Left lung (tissue), 14 donors: ENCODE measurements at places on chromosomes 3 and 15.

- peaks cover 7% of the 10 kb centered on the region for H3K27me3 ChIP-seq
- H3K4me3 ChIP-seq: no peak overlapping the region
- no peak overlapping the region for H3K27ac ChIP-seq
- peaks cover 3% of the 10 kb centered on the region for H3K4me1 ChIP-seq
- no peak for DNase-seq
These were observed 31.7 kb downstream of the FRMD5 start for GRCh38 chr15:44163370-44163769.

DNA sequence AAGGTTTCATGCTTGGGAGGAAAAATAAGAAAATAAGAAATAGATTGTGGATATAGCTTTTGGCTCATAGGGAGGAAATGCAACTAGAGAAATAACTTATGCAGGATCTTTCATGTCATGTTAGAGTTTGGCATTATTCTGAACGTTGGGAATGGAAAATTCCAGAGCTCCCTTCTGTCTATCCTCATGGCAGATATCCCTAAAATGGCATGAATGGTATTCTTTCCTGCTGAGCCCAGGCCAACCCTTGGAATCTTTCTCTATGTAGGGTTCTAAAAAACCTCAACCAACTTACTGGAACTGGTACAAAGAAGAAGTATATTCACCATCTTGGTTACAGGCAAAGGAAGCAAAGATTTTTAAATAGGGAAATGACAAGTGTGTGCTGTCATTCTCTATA is 212.5 kb downstream of the CHST2 start:
- H3K27ac ChIP-seq: no peak overlapping the region
- DNase-seq: no peak
- no peak overlapping the region for H3K4me3 ChIP-seq

DNA sequence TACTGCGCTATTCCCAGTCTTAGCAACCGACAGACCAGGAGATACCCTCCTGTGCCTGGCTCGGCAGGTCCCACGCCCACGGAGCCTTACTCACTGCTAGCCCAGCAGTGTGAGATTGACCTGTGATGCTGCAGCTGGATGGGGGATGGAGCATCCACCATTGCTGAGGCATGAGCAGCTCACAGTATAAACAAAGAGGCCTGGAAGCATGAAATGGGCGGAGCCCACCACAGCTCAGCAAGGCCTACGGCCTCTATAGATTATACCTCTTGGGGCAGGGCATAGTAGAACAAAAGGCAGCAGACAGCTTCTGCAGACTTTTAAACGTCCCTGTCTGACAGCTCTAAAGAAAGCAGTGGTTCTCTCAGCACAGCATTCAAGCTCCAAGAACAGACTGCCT is 160.3 kb downstream of the ANXA2 start:
- peaks cover 9% of the 10 kb centered on the region for H3K27me3 ChIP-seq
- H3K27ac ChIP-seq: no peak overlapping the region
- H3K4me1 ChIP-seq: no peaks in the 10 kb centered on the region
- no peak overlapping the region for H3K4me3 ChIP-seq
- DNase-seq: no peak

DNA sequence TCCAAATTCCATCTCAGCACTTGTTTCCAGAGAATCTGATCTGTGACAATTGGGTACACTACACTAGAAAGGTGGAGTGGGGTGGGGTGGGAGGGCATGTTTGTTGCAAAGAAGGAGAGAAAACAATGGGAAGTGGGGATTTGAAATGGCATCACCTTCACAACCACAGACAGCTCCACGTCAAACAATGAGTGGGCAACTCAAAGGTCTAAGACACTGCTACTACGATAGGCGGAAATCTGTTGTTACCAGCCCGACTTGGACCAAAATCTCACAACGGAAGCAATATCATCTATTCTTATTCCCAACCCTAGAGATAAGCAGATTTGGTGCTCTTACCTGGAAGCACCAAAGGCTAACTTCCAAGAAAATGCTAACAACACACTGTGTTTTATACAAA is 3.3 kb downstream of the CYP19A1 start:
- no peak for DNase-seq
- no peaks in the 10 kb centered on the region for H3K36me3 ChIP-seq
- H3K27ac ChIP-seq: no peak overlapping the region

DNA sequence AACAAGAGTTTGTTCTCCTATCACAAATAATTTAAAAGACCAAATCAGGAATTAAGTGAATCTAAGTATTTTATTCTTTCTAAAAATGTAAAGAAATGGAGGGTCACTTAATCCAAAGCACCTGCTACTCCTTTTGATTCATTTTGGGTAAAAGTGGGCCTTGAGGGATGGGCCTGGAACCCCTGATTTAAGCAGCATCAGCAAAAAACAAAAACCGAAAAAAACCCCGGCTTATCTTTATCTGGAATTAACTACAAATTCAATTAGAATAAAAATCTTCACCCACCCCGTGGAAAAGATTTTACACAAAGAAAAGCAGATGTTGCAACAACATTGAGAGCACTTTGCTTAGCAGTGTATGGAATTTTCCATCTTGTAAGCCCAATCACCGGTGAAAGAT is 1018.2 kb downstream of the MCTP2 start:
- no peaks in the 10 kb centered on the region for H3K27me3 ChIP-seq
- H3K4me3 ChIP-seq: no peak overlapping the region
- H3K4me1 ChIP-seq: peaks cover 5% of the 10 kb centered on the region
- no peak for DNase-seq
- no peak overlapping the region for H3K27ac ChIP-seq
- H3K36me3 ChIP-seq: no peaks in the 10 kb centered on the region

GRCh38 chr3:81913886-81914663 is 152.6 kb upstream of the GBE1 start:
- H3K4me1 ChIP-seq: no peaks in the 10 kb centered on the region
- H3K36me3 ChIP-seq: no peaks in the 10 kb centered on the region
- no peak overlapping the region for H3K4me3 ChIP-seq
- no peak for DNase-seq
- no peaks in the 10 kb centered on the region for H3K27me3 ChIP-seq

- H3K4me1 ChIP-seq: no peaks in the 10 kb centered on the region
- no peaks in the 10 kb centered on the region for H3K27me3 ChIP-seq
- H3K36me3 ChIP-seq: peaks cover 1% of the 10 kb centered on the region
- no peak overlapping the region for H3K27ac ChIP-seq
- no peak overlapping the region for H3K4me3 ChIP-seq
These were observed 31.5 kb upstream of the SLC2A2 start for GRCh38 chr3:171058058-171058457.

- no peaks in the 10 kb centered on the region for H3K36me3 ChIP-seq
- H3K4me1 ChIP-seq: no peaks in the 10 kb centered on the region
- no peak overlapping the region for H3K4me3 ChIP-seq
- peaks cover 8% of the 10 kb centered on the region for H3K27me3 ChIP-seq
These were observed 13.6 kb upstream of the COMMD2 start for GRCh38 chr3:149765762-149766334.

DNA sequence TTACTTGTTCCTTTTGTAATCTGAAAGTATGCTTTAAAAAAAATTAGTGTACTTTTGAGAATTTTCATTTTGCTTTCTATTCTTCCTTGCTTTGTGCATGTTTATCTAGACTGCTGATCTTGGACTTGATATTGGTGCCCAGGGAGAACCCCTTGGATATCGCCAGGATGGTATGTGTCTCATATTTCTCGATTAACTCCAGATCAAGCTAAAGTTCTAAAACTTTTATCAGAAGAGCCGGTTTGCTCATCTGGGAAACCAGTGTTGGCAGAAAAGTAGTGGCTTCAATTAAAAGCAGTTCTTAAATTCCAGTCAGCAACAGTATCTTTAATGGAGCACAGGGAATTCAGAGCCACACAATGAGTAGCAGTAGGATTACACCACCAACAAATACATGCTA is 38.6 kb downstream of the CTNNB1 start:
- H3K36me3 ChIP-seq: peaks cover 99% of the 10 kb centered on the region
- no peak overlapping the region for H3K27ac ChIP-seq
- H3K27me3 ChIP-seq: no peaks in the 10 kb centered on the region
- no peak overlapping the region for H3K4me3 ChIP-seq
- no peaks in the 10 kb centered on the region for H3K4me1 ChIP-seq

DNA sequence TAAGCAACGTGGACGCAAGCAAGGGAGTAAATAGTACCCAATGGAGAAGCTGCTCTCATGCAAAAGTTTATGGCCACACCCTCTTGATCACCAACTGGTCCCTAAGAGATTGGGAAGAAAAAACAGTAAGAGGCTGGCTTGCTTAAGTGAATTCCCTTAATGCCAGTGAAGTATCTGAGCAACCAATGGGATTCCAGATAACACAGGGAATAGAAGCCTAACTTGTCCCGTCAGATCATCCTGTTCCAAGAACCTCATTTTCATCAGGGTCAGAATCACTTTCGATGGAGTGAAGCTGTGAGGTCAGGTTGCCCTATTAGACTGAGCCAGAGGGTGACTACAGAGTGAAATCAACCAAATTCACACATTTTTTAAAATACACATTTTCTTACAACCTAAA is 104.3 kb downstream of the CD47 start:
- peaks cover 39% of the 10 kb centered on the region for H3K4me1 ChIP-seq
- no peaks in the 10 kb centered on the region for H3K36me3 ChIP-seq
- H3K4me3 ChIP-seq: no peak overlapping the region
- peak overlapping the region; percentile 79 for H3K27ac ChIP-seq
- H3K27me3 ChIP-seq: no peaks in the 10 kb centered on the region

- no peak overlapping the region for H3K27ac ChIP-seq
- H3K4me1 ChIP-seq: no peaks in the 10 kb centered on the region
- H3K4me3 ChIP-seq: no peak overlapping the region
- H3K36me3 ChIP-seq: no peaks in the 10 kb centered on the region
- no peaks in the 10 kb centered on the region for H3K27me3 ChIP-seq
These were observed 131.0 kb upstream of the UMPS start for GRCh38 chr3:124599147-124599765.

DNA sequence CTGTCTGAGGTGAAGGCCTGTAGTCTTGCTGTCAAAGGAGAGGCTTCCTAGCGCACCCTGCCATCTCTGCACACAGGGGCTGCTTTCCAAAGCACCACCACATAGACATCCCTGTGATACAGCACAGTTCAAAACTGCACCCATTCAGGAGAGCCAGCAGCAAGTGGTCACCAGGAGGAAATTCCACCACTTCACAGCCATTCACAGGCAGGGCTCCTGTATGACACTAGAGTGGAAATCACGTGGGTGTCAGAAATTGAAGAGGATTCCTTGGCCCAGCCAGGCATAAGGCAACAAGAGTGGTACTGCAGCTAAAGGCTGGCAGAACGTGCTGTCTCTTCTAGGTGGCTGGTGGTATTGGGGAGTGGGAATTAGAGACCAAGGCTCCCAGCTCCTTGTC is 102.8 kb downstream of the RFTN1 start:
- DNase-seq: no peak
- H3K4me1 ChIP-seq: peaks cover 8% of the 10 kb centered on the region
- no peak overlapping the region for H3K4me3 ChIP-seq
- no peaks in the 10 kb centered on the region for H3K27me3 ChIP-seq

DNA sequence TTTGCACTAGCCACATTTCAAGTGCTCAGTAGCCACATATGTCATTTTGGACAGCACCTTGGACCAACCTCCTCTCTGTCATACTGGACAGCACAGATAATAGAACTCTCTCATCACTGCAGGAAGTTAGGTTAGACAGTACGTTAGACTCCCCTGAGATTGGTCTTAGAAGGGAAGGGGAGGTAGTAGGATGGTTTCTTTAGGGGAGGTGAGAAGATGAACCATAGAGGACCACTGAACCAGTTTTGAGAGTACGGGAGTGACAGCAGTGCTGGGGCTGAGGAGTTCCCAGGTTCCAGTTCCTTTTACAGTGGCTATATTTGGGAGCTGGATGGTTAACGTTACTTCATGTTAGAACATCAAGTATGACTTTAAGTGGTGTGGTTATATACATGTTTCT is 7.8 kb downstream of the LRCH3 start:
- no peak for DNase-seq
- H3K36me3 ChIP-seq: no peaks in the 10 kb centered on the region
- H3K27ac ChIP-seq: no peak overlapping the region
- no peak overlapping the region for H3K4me3 ChIP-seq
- H3K4me1 ChIP-seq: peaks cover 10% of the 10 kb centered on the region

- no peak for DNase-seq
- no peak overlapping the region for H3K4me3 ChIP-seq
- no peak overlapping the region for H3K27ac ChIP-seq
These were observed 33.4 kb upstream of the SCAANT1 start for GRCh38 chr3:63945558-63946096.

- H3K27ac ChIP-seq: no peak overlapping the region
- DNase-seq: no peak
- H3K27me3 ChIP-seq: no peaks in the 10 kb centered on the region
- peaks cover 18% of the 10 kb centered on the region for H3K4me1 ChIP-seq
- no peaks in the 10 kb centered on the region for H3K36me3 ChIP-seq
These were observed 36.4 kb downstream of the FAM3D start for GRCh38 chr3:58630076-58630709.

DNA sequence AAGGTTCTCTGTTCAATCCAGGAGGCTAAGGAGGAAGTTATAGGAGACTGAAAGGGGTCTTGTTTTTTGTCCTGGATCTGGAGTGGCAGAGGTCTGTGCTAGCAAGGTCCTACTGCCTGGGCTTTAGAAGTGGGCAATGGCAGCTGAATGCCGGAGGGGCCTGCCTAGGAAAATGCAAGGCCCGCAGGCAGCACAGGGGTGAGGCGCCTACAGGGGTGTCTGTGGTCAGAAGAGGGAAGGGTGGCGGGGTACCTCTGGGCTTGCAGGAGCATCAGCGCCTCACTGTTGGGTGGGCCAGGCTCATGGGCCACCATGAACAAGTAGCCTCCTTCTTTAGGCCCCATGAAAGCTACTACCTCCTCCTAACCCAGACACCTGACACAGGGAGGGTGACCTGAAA is 175.4 kb downstream of the PEX5L start:
- H3K4me3 ChIP-seq: no peak overlapping the region
- H3K27ac ChIP-seq: no peak overlapping the region
- DNase-seq: no peak

DNA sequence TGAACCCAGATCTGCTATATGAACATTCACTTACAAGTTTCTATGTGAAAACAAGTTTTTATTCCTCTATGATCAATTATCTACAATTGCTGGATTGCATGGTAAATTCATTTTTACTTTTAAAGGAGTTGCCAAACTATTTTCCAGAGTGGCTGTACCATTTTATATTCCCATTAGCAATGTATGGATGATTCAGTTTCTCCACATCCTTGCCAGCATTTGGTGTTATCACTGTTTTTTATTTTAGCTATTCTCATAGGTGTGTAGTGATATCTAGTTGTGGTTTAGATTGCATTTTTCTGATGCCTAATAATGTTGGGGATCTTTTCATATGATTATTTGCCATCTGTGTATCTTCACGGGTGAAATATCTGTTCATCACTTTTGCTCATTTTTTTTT is 78.3 kb downstream of the APBA2 start:
- no peaks in the 10 kb centered on the region for H3K27me3 ChIP-seq
- no peaks in the 10 kb centered on the region for H3K4me1 ChIP-seq
- H3K27ac ChIP-seq: no peak overlapping the region
